ENCODE measurements at places on chromosomes 5 and 9. TPM values are rescaled to one million over a fixed set of nuclear protein-coding genes. Genes with fewer than 3 reads are reported as not detected.

- H3K4me3 ChIP-seq, result no peak overlapping the region
- no peak for DNase-seq
- H3K27me3 ChIP-seq, result no peaks in the 10 kb centered on the region
- H3K4me1 ChIP-seq, result no peaks in the 10 kb centered on the region
- 0 out of 2 replicates have a peak, but pooled peaks cover 5% of the 10 kb centered on the region for H3K36me3 ChIP-seq
Measured at GRCh38 chr5:174448662-174449061, 275.7 kb upstream of the MSX2 start.

DNA sequence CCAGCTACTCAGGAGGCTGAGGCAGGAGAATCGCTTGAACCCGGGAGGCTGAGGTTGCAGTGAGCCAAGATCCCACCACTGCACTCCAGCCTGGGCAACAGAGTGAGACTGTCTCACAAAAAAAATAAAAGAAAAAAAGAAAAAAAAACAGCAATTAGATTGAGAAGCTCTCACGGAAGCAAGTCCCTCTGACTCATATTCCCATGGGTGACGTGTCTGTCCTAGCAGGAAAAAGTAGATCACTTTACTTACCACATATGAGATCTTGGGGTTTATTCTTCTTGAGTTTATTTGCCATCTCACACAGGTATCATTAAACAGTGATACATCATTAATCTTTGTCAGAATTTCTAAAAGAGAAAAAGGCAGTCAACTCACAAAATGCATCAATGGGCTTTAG is 62.6 kb downstream of the SUSD1 start:
- peak overlapping the region; percentile 55 for H3K4me3 ChIP-seq
- peak; percentile 75 for DNase-seq
- peaks cover 24% of the 10 kb centered on the region for H3K4me1 ChIP-seq
- peak overlapping the region; percentile 86 for H3K27ac ChIP-seq

- no peak overlapping the region for H3K27ac ChIP-seq
- DNase-seq, result no peak
- H3K4me1 ChIP-seq, result 0 out of 2 replicates have a peak, but pooled peaks cover 6% of the 10 kb centered on the region
- H3K36me3 ChIP-seq, result peaks cover 37% of the 10 kb centered on the region
- no peaks in the 10 kb centered on the region for H3K27me3 ChIP-seq
Measured at GRCh38 chr9:106981396-106982287, 118.7 kb downstream of the ZNF462 start.

DNA sequence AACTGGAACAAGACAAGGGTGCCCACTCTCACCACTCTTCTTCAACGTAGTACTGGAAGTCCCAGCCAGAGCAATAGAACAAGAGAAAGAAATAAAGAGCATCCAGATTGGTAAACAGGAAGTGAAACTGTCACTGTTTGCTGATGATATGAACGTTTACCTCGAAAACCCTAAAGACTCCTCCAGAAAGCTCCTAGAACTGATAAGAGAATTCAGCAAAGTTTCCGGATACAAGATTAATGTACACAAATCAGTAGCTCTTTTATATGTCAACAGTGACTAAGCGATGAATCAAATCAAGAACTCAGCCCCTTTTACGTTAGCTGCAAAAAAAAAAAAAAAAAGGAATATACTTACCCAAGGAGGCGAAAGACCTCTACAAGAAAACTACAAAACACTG is 306.6 kb downstream of the PLK2 start:
- no peaks in the 10 kb centered on the region for H3K36me3 ChIP-seq
- no peaks in the 10 kb centered on the region for H3K27me3 ChIP-seq
- DNase-seq, result no peak
- no peak overlapping the region for H3K27ac ChIP-seq
- peaks cover 48% of the 10 kb centered on the region for H3K4me1 ChIP-seq

The SLC34A1 gene
- total RNA-seq, result not detected

The ACER2 gene
- 1.7 TPM for total RNA-seq

GRCh38 chr9:131804826-131805225 is 65.0 kb upstream of the RAPGEF1 start:
- H3K4me3 ChIP-seq, result no peak overlapping the region
- no peak overlapping the region for H3K27ac ChIP-seq
- H3K27me3 ChIP-seq, result peaks cover 51% of the 10 kb centered on the region
- no peak for DNase-seq
- H3K4me1 ChIP-seq, result no peaks in the 10 kb centered on the region
- H3K36me3 ChIP-seq, result no peaks in the 10 kb centered on the region

GRCh38 chr5:14101922-14102321 is 41.2 kb upstream of the TRIO start:
- no peak overlapping the region for H3K4me3 ChIP-seq
- peaks cover 73% of the 10 kb centered on the region for H3K4me1 ChIP-seq
- H3K27ac ChIP-seq, result peak overlapping the region; percentile 93
- DNase-seq, result peak; percentile 64
- H3K27me3 ChIP-seq, result no peaks in the 10 kb centered on the region
- H3K36me3 ChIP-seq, result peaks cover 13% of the 10 kb centered on the region

DNA sequence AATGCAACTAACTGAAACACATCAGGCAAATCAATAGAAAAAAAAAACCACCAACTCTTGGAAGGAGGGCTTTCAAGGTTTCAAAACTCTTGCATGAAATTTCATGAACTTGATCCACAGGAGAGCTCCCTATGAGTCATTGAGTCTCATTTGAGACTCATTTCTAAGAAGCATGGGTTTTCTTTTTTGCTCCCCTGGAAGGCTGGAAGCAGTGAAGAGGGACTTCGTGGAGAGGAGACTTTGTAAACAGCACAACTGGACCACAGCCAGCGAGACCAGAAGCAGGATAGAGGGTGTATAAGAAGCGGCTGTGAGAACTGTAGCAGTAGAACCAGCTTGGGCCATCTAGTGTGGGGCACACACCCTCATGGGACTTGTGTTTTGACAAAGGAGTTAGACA is 41.2 kb upstream of the RAPGEF1 start:
- DNase-seq, result no peak
- H3K36me3 ChIP-seq, result no peaks in the 10 kb centered on the region
- no peaks in the 10 kb centered on the region for H3K4me1 ChIP-seq
- no peak overlapping the region for H3K4me3 ChIP-seq
- H3K27me3 ChIP-seq, result peaks cover 40% of the 10 kb centered on the region

DNA sequence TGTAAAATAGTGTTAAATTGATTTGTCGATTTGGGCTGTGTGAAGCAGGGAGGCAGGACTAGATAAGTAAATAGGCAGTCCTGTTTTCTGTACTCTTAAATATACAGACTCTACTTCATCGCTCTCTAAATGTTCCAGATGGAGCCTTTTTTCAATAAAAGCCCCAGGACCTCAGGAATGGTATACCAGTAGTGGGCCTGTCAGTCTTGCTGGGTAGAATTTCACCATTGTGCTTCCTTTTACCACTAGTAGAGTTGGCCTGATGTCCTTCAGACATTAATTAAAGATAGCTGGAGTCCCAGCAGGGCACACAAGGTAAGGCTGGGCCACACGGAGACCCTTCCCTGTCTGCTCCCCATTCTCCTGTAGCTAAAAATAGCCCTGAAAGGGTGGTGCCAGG is 6.0 kb downstream of the SNX18 start:
- DNase-seq, result no peak
- H3K4me3 ChIP-seq, result peak overlapping the region; percentile 29
- peaks cover 53% of the 10 kb centered on the region for H3K36me3 ChIP-seq
- no peaks in the 10 kb centered on the region for H3K27me3 ChIP-seq

GRCh38 chr9:105832096-105832710 is 137.9 kb downstream of the TMEM38B start:
- H3K4me3 ChIP-seq, result no peak overlapping the region
- peaks cover 7% of the 10 kb centered on the region for H3K4me1 ChIP-seq
- H3K27ac ChIP-seq, result no peak overlapping the region
- H3K36me3 ChIP-seq, result no peaks in the 10 kb centered on the region

DNA sequence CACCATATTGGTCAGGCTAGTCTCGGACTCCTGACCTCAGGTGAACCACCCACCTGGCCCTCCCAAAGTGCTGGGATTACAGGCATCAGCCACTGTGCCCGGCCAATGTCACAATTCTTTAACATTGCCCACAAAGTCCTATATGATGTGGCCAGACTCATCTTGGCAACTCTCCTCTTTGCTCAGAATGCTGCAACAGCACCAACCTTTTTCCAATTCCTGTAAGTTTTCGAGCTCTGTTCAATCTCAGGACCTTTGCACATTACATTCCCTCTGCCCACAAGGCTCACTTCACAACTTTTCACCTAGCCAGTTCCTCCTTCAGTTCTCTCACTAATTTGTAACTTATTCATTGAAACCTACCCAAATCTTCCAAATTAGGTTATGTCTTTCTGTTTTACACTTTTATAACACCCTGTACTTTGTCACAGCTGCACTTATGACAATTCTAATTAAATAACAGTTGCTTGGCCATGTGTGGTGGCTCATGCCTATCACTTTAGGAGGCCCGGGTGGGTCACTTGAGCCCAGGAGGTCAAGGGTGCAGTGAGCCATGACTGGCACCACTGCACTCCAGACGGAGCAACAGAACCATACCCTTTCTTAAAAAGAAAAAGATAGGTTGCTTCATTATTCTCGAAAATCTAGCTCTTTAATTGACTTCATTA is 30.9 kb upstream of the GLDC start:
- H3K4me1 ChIP-seq, result peaks cover 7% of the 10 kb centered on the region
- no peak overlapping the region for H3K27ac ChIP-seq
- no peaks in the 10 kb centered on the region for H3K27me3 ChIP-seq
- no peak overlapping the region for H3K4me3 ChIP-seq
- no peak for DNase-seq
- no peaks in the 10 kb centered on the region for H3K36me3 ChIP-seq
